Activated naive CD4-positive, alpha-beta T cell treated with anti-CD3 and anti-CD28 coated beads, Interleukin-2, amount 10 ng/mL, durations not matched to agents 7 days and 5 days (primary cell): ENCODE measurements at places on chromosomes 7 and 10.

DNA sequence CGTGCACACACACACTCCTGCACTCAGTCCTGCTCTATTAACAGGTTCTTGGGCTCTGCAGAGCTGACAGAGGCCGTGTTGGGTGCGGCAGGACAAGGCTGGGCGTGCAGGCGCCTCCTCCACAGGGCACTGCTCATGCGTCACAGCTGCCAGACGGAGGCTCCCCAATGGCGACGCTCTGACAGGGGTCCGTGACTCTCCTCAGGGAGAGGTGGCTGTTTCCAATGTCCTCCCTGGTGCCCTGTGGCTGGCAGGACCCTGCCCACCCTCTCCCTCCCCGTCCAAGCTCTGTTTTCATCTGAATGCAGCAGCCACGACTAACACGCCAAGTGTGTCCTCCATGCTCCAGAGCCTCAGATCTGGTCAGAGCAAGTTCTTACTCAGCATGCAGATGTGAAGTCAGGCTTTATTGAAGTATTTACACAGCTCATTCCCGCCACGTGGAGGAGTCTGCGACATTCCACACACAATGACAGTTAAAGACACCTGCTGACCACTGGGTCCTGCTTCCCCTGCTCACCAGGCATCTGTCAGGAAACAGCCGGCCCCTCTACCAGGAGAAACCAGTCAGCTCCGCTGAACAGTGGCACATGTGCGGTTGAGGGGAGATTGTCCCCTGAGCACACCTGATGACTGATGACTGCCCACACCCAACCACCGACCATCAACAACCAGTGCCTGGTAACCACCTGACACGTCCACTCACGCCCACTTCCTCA is 116.7 kb downstream of the VIPR2 start:
- DNase-seq: peak; percentile 10

GRCh38 chr10:69459101-69459790 is 8.0 kb downstream of the TSPAN15 start:
- no peak for DNase-seq

DNA sequence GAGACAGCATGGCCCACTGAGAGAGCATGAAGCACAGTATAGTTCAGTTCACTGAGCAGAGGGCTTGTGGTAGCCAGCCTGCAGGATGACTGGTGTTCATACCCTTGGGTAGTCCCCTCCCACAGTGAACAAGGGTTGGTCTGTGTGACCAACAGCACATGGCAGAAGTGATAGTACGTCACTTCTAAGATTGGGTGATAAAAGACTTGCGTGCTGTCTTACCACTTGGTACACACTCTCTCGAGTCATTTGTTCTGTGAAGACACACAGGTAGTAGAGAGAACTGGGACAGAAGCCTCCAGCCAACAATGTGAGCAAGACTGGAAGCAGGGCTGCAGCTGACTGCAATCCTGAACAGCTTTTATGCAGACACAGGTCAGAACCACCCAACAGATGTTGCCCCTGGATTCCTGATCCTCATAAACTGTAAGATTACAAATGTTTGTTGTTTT is 14.6 kb downstream of the EPC1 start:
- DNase-seq: peak; percentile 71

DNA sequence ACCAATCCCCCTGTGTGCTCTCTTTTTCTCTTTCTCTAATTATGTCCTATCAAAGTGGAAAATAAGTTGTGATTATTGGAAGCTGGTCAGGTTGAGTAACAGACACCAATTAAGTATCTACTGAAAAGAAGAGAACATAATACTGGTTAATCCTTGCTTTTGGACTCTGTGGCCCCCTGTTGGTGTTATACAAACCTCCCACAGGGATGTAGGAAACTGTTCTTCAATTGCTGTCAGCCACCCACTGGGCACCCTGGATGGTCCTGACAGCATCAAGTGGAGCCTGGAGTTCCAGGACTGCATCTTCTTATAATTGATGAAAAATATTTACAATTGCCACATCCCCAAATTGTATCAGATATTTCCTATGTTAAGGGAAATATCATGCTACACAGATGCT is 939.7 kb downstream of the KCNMA1 start:
- no peak for DNase-seq

- DNase-seq: no peak
These were observed 131.4 kb downstream of the SRPK2 start for GRCh38 chr7:105257338-105257737.
